ENCODE measurements at places on chromosomes 2 and 18.

- no peak for DNase-seq
These were observed 27.8 kb downstream of the KLHL23 start for GRCh38 chr2:169761251-169761969.

GRCh38 chr2:209114588-209115240 is 309.1 kb upstream of the MAP2 start:
- DNase-seq, result no peak

- DNase-seq, result no peak
These were observed 1.0 kb downstream of the VIT start for GRCh38 chr2:36697424-36698066.

GRCh38 chr2:45190481-45190942 is 181.3 kb upstream of the SIX2 start:
- DNase-seq, result no peak

- no peak for DNase-seq
These were observed 186.4 kb downstream of the ANAPC1 start for GRCh38 chr2:111697560-111697959.

DNA sequence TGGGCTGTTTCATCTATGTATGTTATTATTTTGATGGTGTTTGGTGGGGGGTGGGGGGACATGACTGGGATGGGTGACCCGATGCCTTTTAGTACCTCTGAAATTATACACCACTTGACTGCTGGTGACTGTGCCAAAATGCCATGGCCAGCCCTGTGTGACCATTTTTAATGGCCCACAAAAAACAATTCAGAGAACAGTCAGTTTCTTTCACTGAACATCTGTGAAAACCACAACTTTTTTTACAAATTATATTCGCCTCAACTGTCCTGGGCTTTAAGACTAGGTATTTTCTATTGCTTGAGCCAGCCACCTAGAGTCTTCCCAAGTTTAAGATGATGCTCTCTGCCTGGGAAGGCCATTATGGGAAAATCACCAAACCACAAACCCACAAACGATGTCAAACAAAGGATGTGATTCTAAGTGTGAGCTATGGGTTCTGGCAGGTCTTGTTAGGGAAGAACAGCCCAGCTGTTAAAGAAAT is 33.9 kb downstream of the FN1 start:
- DNase-seq, result no peak

DNA sequence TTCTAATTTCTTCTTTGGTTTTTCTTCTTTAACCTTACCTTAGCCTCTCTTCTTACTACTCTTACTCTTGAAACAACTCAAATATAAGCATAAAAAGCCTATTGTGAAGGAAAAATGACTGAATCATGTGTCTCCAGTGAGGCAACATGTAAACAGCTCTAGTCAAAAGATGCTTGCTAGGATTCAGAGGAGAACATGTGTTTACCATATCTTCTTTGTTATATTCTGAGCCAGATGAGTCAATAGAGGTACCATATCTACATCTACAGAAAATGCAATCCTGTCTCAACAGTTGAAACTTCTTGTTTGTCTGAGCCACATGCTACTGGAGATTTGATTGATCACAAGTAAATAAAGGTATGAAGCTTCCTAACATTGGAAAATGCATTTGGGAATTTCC is 15.9 kb upstream of the FIGN start:
- DNase-seq, result no peak

DNA sequence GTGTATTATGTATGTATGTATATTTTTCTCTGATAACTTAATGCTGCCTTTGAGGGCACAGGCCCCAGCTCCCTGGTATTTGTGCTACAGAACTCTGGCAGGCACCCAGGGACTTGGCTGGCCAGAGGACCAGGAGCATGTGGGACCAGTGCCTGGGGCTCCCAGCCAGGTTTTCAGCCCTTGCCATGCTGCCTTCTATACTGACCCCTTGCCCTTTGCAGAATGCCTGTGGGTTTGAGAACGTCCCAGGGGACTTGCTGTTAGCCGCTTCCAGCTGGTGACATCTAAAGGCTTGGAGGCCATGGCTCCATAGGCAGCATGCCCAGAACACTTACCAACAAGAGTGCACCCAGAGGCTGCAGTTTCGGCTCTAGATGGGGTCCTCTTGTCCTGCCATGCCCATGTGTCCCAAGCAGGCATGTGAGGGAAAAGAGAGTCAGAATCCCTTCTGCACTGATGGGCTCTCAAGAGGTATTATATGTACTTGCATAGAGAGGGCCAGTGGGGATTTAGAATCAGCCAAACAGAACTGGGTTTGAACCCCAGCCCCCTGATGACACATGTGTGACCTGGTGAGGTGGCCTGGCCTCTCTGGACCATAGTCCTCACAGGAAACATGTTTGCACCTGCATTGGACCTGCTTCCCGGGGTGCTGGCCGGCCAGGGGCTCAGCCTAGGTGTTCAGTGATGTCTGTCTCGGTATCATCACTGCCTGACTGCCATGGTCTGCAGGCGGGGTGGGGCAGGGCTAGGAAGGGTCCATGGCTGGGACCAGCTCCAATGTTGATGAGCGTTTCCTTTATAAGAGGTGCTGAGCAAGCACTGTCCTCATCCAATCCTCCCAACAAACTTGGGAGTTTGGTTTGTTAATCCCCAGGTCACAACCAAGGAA is 119.2 kb upstream of the FHL2 start:
- no peak for DNase-seq

- no peak for DNase-seq
These were observed 246.2 kb downstream of the CYP26B1 start for GRCh38 chr2:71901466-71901865.

GRCh38 chr18:57439609-57439968 is 4.4 kb downstream of the ONECUT2 start:
- DNase-seq, result no peak

- no peak for DNase-seq
These were observed 3.5 kb downstream of the CTDP1 start for GRCh38 chr18:79682894-79683625.

GRCh38 chr2:176147800-176148496 is 3.4 kb upstream of the HOXD4 start:
- DNase-seq, result no peak

DNA sequence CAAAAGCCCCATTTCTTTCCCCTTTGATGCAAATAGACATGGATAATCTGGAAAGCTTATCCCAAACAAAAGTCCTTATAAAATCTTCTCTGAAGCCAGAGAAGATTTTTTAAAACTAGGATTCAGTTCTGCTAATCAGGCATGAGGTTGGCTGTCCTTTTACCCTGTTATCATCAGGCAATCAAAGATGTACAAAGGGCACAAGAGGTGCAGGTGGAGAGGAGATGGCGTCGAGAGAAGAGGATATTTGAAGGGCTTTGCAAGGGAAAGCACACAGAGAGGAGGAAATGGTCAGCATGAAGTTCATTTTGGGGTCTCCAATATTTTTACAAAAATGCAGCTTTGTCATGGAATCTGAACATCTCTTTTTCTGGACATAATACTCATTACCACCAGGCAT is 88.5 kb downstream of the KLF7 start:
- DNase-seq, result no peak

DNA sequence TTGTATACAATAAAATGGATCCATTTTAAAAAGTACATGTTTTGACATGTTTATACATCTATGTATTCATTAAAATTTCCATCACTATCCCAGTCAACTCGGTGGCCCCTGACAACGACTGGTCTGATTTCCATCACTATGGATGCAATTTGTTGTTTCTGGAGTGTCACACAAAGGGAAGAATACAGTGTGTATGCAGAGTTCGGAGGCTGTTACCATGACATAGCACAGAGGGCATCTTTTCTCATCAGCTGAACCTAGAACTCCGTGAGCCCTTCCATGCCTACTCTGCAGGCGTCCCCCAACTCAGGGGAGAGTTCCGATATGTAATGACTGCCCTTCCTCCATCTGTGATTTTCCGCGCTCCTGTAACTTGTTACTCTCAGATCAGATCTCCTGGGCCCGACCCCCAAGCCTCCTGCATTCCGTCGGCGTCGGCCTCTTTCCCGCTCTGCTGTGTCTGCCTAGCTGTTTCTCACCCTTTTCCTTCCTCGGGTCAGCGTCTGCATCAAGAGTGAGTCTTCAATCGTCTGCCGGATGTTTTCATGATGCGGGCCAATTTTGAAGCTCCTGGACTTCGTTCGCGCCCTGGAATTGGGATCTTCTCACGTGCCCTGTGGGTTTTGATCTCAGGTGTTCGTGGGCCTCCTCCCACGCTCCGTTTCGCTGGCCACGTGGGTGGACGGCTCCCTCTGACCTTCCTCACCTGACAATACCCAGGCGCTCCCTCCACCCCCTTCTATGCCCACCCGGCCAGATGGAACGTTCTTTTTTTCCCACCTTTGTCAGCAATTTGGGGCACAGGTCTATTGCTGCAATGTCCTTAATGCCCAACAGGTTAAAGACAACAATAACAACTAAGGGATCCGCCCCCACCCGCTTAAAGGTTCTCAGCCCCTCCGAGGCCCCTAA is 161.0 kb downstream of the TWIST2 start:
- DNase-seq, result no peak

DNA sequence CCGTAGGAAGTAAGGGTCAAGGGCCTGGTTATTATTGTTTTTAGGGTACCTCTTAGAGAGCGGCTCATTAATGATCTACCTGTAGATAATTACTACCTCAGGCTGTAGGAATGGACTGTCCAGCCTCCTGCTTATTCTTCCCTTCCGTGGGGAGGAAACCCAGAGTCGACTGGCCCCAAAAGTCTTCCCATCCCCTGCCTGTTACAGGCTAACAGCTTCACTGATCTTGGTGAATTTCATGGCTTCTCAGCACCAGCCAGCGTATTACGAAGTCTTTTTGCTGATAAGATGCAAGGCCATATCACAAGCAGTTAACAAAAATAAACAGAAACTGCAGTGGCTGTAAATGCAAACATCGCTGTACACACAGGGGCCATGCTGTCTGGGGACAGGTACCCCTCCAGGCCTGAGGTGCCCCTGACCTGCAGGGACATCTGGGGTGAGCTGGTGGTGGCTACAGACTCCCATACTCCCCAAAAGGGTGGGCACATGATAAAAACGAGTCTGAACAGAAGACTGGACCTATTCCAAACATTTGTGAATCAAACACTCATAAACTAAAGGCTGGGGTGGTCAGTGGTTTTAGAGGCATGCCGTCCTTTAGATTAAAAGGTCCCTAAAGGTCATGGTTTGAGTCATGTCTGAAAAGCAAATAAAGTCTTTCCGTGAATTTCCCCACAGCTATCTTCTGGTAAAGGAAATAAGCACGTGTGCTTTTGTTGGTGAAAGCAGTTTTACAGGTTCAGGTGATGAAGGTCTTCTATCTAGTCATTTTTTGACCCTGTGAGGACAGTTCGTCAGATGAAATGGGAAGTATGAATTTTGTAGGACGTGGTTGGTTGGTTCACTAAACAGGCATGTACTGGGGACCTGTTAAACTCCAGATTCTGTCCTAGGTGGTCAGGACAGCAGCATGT is 36.7 kb downstream of the TTC39C start:
- DNase-seq, result no peak

- DNase-seq, result no peak
These were observed 441 bp downstream of the MPHOSPH10 start for GRCh38 chr2:71130905-71131244.

DNA sequence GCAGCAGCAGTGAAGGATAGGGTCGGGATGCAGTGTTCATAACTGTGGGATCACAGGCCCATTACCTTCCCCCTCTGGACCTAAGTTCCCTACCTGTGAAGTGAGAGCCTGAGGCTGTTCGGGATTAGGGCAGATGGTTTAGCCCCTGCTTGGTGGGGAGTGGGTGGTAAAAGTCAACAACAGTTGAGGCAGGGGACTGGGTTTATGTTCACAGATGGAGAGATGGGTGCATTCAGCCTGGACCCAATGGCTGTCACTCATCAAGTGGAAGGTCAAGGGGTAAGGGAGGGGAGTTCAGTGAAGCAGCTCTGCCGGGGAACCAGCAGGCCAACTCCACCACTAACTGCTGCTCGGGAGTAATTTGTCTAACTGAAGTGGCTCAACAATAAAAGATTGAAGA is 180.4 kb downstream of the FAM210A start:
- DNase-seq, result no peak

DNA sequence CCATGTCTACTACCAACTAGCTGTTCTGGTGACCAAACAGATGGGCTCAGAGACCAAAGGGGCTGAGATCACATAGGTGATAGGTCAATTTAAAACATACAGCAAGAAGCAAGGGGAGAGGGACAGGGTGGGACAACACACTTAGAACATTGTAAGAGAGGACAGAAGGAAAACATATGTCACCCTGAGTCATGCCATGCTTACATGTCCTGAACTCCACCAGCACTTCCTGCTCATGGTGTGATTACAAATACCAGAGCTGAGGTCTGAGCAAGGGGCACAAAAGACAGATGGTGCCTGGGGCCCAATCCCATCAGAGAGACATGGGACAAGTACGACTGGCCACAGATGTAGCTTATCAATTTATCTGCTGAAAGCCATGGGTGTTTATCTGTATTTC is 28.7 kb upstream of the GALNT14 start:
- DNase-seq, result no peak

- no peak for DNase-seq
These were observed 58.1 kb upstream of the GPC1 start for GRCh38 chr2:240377366-240377765.

Data from NCI-H187 treated with DMSO at 0.1 percent for 48 hours (cell line).